T-helper 17 cell (primary cell): ENCODE measurements at places on chromosomes 1 and 21. TPM values are rescaled to one million over a fixed set of nuclear protein-coding genes. Genes with fewer than 3 reads are reported as not detected.

Gene TBX19
- total RNA-seq = 2.7 TPM

Gene SIM2
- total RNA-seq = not detected

Gene UTS2
- total RNA-seq = 1.0 TPM

Gene RHEX
- total RNA-seq = 0.50 TPM

Gene OLFML2B
- not detected for total RNA-seq

Gene C1orf210
- not detected for total RNA-seq

Gene GPR25
- total RNA-seq = 18.3 TPM

Gene ATG4C
- total RNA-seq = 5.3 TPM

Gene NKAIN1
- not detected for total RNA-seq

Gene CHIT1
- 0.13 TPM for total RNA-seq

Gene ATP1A4
- total RNA-seq = not detected

- no peak for DNase-seq
These were observed 273.6 kb upstream of the LRRC7 start for GRCh38 chr1:69294171-69294570.

DNA sequence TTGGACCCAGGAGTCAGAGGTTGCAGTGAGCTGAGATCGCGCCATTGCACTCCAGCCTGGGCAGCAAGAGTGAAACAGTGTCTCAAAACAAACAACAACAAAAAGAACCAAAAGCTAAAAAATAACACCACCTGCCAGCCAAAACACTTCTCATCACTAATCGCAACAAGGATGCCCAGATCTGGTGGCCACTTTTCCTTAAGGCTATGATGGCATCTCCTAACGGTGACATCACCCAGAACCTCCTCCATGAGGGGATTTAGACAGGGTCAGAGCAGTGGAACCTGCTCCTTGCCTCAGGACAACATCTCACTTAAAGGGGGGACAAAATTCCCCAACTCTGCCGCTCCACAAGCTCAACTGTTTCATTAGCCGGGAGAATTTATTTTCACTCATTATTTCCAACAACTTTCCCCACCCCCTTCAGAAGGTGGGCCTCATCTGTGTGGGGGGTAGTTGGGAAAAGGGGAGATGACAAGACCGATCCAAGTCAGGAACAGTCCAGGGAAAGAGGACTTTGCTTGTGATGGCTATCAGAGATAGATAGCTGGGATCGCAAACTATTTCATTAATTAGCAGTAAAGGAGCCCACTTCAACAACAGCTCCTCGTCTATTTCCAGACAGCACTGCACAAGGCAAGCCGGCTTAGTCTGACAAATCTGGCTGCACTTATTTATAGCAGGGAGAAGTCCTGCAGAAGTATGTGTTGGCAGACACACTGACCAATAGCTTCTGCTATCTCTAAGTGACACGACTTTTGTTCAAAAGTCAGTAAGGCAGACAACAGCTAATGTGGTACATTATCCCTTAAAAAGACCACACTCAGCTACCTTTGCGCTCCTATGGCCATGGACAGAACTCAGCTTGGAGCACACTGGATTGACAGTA lies 2.6 kb downstream of the PABPC4 start:
- DNase-seq = no peak

DNA sequence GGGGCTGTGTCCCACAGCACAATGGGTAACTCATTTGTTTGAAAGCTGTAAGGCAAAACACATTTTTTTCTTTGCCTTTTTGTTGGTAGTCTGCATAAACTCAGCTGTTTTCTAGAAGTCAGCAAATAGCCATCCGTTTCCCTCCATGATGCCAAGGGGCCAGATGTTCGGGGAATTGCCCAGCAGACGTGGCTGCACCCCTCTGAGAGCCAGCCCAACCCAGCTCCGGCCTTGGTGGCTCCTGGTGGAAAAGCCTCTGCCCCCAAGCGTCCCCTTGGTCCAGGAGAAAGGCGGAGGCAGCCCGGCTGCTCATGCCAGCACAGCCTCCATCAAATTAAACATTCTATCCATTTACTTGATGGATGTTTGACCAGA lies 58.4 kb upstream of the ADARB1 start:
- no peak for DNase-seq

GRCh38 chr1:87284456-87285240 lies 44.0 kb upstream of the LMO4 start:
- no peak for DNase-seq

DNA sequence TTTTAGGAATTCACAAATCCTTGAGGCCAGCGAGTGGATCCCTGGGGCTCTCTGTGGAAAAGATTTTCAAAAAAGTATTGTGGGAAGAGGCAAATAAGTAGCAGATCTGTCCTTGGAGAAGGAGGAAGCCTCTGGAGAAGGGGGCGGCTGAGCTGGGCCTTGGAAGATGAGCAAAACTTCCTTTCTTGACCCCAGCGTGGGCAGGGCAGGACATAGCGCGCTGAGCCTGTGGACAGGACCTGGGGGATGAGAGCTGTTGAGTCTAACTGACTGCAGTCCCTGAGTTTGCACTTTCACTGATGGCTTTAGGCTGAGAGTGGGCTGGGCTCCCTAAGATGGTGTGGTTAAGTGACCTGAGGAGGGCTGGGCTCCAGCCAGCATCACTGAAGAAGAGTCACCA lies 170.2 kb upstream of the GALNT2 start:
- no peak for DNase-seq

- no peak for DNase-seq
These were observed 61.4 kb downstream of the OLFML2B start for GRCh38 chr1:161962091-161962887.

DNA sequence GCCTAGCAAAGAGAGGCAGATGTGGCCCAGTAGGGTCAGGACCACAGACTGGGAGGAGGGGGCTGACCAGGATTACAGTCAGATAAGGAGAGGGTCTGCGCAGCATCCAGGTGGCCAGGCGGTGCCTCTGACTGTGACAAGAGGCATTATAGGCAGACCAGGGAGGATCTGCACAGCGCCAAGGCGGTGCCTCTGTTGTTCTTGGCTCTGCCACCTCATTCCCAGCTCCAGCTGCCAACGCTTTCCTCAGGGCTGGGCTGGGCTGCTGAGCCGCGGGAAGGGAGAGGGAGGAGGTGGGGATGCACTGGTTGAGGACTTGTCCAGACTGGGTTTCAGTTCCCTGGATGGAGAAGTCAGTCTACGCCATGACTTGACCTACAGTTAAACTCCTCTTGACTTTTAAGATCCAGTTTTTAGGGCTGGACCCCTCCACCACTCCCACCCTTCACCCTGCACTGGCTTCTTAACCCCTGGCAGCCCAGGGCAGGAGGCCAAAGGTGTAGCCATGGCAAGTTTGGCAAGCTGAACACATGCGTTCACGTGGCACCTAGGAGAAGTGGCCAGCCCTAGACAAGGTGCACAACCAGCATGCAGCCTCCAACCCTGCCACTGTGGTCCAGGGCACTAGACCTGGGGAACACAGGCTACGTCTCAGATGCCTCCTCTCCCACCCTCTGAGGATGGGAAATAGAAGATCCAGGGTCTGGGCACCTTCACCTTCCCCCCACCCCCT lies 4.5 kb upstream of the CRABP2 start:
- DNase-seq = no peak

GRCh38 chr1:23796466-23797271 lies 3.9 kb downstream of the GALE start:
- no peak for DNase-seq

DNA sequence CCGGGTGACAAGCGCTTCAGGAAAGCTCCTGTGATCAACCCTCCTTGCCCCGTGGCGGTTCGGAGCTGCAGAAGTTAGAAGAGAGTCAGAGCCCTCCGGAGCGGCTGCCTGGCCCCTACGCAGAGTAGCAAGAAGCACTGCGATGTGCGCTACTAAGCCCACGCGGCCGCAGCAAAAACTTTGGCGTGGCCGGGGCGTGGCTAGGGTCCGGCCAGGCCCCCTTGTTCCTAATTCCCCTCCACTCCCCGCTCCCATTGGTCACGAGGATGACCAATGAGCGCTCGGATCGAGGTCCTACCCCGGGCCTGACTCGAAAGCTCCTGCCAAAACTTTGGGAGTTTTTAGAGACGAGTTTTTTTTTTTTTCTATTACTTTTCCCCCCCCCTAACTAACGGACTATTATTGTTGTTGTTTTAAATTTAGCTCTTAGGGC lies at the start of gene HLX:
HLX (plus strand) TSS at position 368 of the 433 bp plus-strand sequence. CDS start 415 bp downstream, outside the sequence.
- no peak for DNase-seq
